ENCODE measurements at places on chromosomes 5 and 9. TPM values are rescaled to one million over a fixed set of nuclear protein-coding genes. Genes with fewer than 3 reads are reported as not detected.

GRXCR2 gene
- not detected for polyA plus RNA-seq

SPATA6L gene
- 0.40 TPM for polyA plus RNA-seq

BTNL3 gene
- not detected for polyA plus RNA-seq

PCDHB10 gene
- 0.68 TPM for polyA plus RNA-seq

RFESD gene
- 0.88 TPM for polyA plus RNA-seq

TMC1 gene
- 0.30 TPM for polyA plus RNA-seq

DAB2 gene
- polyA plus RNA-seq, result 168 TPM

PRXL2C gene
- 5.3 TPM for polyA plus RNA-seq

SVEP1 gene
- 0.04 TPM for polyA plus RNA-seq

RPL7A gene
- 2,329 TPM for polyA plus RNA-seq

SLC34A1 gene
- polyA plus RNA-seq, result not detected

ERAP2 gene
- 3.2 TPM for polyA plus RNA-seq

KLHL3 gene
- 7.5 TPM for polyA plus RNA-seq

LCN15 gene
- not detected for polyA plus RNA-seq

RGS7BP gene
- 0.43 TPM for polyA plus RNA-seq

GPR150 gene
- polyA plus RNA-seq, result 0.28 TPM

OTULINL gene
- polyA plus RNA-seq, result 0.03 TPM

POLR3G gene
- polyA plus RNA-seq, result 8.9 TPM

ZBTB5 gene
- polyA plus RNA-seq, result 12.5 TPM

RABEPK gene
- 23.0 TPM for polyA plus RNA-seq

CCL28 gene
- polyA plus RNA-seq, result 1.2 TPM

All from endothelial cell of umbilical vein (primary cell).